ENCODE measurements at places on chromosomes 1 and 21.

- DNase-seq = no peak
Measured at GRCh38 chr1:200542162-200542561, 78.4 kb downstream of the KIF14 start.

DNA sequence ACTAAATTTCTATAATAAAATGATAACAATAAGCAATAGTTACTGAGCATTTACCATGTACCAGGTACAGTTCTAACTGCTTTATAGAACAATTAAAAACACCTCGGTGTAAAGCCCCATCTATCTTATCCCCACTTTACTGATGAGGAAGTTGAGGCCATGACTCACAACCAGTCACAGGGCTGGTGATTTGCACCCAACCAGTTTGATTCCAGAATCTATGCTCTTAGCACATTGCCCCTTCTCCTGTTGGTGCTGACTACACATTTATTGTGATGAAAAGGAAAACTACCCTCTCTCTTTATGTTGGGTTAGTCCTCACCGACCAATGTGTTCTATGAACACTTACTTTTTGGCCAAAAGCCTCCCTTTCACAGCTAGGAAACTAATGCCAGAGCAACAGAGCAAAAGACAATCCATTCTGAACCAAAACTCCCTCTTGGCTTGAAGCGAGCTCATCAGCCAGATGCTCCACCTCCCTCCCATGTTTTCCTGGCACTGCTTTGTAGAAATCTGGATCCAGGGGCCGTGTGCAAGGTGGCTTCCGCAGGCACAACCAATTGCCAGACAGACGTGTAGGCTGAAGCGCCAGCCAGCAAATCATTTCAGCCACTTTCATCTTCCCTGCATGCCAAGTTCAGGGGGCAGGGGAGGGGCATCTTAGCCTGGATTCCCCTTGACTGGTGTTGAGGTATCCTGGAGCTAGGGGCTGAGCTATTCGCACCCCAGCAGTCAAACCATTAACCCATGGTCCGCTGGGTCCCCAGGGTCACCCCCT lies 32.0 kb upstream of the SLC30A1 start:
- no peak for DNase-seq

GRCh38 chr1:240876071-240876470 lies 264.1 kb upstream of the GREM2 start:
- no peak for DNase-seq

- no peak for DNase-seq
Measured at GRCh38 chr1:74637296-74637695, 36.3 kb downstream of the ERICH3 start.

- no peak for DNase-seq
Measured at GRCh38 chr1:201080135-201080534, 32.1 kb downstream of the CACNA1S start.

DNA sequence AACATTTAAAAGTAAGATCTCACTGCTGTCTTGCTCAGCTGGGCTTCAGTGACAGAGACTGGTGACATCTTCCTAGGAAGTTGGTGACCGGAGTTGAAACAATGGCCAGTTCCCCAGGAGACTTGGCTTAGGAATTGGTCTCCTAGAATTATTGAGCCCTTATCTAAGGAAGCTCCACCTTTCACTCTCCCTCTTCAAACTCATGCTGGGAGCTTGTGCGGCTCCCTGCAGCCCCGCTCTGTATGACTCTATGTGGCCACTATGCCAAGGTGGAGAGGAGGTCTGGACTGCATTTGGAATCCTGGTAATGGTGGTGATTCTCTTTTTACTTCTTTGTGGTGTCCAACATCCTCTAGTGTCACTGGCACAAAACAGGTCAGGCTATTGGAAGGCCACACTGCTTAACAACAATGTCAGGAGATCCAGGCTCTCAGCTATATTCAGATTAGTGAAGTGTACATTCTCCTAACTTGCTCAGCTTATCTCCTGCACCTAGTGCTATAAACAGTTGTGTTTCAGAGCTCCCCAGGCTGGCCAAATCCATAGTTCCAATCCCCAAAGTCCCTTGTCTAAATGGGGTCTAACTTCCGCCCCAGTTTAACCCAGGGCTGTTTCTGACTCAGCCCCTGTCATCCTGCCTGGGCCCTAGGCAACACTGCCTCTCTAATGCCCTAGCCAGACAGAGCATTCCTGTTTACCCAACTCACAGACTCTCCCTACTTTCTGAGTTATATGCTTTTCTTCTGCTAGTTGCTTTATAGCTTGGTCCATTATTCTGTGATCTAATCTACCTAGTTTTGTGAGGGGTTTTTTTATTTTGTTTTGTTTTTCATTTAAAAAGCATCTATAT lies 18.3 kb downstream of the ATP2B4 start:
- no peak for DNase-seq

- peak; percentile 38 for DNase-seq
Measured at GRCh38 chr1:94045465-94046056, 75.4 kb downstream of the ABCA4 start.

- no peak for DNase-seq
Measured at GRCh38 chr1:77039111-77039510, 171.8 kb downstream of the ST6GALNAC5 start.

- DNase-seq = no peak
Measured at GRCh38 chr1:212477680-212478466, 45.2 kb downstream of the NENF start.

DNA sequence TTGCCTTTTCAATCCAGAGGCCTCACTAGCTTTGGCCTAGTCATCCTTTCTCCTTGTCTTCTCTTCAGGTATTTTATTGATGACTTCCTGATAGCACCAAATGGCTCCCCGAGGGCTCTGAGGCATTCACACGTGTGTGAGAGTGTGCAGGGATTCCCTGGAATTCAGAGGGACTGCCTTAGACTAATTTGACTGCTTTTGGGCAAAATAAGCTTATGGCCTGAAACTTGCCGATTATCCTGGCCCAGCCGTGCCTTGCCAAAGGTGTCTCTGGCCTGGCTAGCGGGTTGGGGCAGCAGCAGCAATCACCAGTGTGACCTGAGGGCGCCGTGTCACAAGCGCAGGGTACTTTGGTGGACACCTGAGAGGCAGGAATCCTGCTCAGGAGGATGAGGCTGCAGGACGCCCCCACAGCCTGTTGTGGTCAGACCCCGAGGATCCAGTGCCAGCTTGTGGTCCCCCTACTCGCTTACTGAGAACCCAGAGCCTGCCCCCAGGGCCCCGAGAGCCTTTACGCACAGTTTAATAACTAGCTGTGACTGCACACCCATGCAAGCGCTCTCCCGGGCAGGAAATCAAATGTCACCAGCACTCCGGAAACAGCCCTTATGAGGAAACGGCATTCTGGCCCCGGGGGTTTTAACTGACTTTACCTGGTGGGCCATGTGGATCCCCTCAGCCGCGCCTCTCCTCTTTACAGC lies 62.8 kb upstream of the PDE9A start:
- peak; percentile 36 for DNase-seq

- DNase-seq = no peak
Measured at GRCh38 chr21:34988625-34989024, 60.5 kb downstream of the RUNX1 start.

DNA sequence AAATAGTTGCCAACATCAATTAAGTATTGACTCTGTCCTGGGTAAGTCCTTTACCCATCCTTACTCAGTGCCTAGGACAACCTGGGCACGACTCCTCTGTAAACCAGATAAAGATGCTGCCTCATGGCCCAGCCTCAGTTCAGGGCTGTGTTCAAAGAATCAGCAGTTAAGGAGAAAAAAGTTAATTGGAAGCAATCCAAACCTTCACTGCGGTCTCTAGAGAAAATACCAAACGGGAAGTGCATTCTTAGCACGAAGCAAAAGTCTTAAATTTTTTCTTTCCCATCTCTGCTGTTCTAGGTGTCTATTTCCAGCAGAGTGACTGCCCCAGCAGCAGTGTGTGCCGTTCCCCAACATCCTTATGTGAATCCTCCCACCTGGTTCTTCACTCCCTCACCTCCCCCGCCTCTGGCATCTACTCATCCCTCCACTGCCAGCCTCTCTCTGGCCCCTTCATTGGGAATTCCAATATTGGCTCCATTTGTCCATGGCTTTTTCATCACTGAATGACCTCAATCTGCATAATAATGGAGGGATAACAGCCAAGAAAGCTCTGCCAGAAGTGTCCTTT lies 23.2 kb downstream of the KANK4 start:
- DNase-seq = no peak

GRCh38 chr21:38859852-38860251 lies 54.1 kb downstream of the ETS2 start:
- no peak for DNase-seq

DNA sequence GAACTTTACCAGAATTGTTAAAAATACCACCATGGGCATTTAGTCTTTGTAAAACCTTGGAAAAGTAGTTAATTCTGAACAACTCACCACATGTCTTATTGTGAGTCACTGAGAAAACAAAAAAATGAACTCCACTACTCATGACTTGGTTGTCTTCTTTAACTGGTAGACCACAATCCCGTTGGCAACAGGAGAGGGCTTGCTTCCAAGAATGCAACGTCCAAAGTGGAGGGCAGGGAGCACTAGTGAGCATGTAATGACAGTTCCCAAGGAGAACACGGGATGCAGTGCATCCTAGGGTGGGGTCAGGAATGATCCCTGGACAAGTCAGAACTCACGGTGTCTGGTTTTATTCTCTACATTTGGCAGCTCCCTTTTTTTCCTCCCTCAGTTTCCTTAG lies 15.2 kb upstream of the HMCN1 start:
- DNase-seq = no peak

DNA sequence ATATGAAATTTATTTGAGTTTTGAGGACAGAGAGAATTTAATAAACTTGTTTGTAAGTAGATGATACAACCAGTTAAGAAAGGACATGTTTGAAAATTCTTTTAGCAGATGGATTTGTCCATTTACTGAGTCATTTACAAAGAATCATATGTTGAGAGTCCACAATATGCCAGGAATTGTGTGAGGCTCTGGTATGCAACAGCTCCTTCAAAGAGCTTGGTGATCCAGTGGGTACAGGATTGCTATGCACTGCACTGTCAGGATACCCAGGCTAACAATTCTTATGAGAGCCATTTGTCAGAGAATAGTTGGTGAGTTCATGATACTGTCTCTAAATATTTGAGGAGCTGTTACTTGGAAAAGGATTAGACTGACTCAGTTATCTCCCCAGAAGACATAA lies 11.0 kb downstream of the DNM3 start:
- no peak for DNase-seq

DNA sequence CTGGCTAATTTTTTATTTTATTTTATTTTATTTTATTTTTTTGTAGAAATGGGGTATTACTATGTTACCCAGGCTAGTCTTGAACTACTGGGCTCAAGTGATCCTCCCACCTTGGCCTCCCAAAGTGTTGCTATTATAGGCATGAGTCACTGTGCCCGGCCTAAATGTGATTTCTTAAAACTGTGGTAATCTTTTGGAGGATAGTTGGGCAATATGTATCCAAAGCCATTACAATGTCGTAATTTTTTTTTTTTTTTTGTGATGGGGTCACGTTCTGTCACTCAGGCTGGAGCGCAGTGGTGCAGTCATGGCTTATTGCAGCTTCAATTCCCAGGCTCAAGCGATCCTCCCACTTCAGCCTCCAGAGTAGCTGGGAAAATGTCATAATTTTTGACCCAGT lies 14.2 kb downstream of the ETV3L start:
- DNase-seq = no peak

DNA sequence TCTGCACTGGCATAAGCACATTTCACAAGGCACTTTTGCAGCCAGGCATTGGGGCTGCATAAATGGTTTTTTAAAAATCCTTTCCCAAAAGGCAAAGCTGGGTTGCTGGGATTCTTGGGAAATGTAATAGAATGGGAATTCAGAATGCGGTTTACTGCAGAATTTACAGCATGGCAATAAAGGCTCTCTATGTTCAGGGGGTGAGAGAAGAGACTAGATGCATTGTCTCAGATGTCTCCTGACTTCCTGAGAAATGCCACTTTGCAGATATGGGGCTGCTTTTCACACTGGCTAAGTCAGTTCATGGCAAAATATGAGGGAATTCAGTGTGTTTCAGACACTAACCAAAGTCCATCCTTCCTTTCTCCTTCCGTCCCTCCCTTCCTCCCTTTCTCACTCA lies 13.5 kb downstream of the FCGR2B start:
- no peak for DNase-seq

- no peak for DNase-seq
Measured at GRCh38 chr1:94599095-94599813, 57.7 kb upstream of the F3 start.

DNA sequence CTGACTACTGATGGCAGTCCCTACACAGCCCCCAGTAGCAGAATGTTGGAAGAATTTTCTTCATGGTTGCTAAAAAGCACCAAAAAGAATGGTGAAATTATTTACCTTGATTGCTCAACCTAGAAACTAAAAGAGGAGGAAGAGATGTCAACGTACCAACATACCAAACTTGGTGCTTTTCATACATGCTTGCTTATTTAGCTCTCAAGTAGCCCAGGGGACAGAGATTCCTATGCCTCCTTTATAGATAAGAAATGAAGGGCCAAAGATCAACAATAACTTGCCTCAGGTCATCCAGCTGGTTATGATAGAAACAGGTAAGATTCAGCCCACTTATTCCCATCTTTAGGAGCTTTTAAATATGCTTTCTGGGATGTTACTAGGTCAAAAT lies 170.6 kb downstream of the PIGK start:
- no peak for DNase-seq

DNA sequence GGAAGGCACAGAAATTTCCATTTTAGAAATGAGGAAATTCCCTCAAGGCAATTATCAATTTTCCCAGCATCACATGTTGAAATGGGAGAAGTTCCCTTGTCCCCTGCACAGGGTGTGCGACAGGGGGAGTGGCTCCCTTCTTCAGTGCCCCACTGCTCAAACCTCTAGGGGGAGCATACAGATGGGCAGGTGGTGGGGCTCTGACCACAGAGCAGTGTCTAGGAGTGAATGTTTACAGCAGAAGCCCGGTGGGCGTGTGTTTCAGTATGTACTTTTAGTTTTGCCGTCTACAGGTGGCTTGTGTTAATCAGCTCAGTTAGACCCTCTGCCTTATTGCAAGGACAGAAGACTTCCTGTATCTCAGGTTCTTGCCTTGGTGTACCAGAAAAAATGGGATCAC lies 493.7 kb upstream of the PLXNA2 start:
- DNase-seq = no peak

DNA sequence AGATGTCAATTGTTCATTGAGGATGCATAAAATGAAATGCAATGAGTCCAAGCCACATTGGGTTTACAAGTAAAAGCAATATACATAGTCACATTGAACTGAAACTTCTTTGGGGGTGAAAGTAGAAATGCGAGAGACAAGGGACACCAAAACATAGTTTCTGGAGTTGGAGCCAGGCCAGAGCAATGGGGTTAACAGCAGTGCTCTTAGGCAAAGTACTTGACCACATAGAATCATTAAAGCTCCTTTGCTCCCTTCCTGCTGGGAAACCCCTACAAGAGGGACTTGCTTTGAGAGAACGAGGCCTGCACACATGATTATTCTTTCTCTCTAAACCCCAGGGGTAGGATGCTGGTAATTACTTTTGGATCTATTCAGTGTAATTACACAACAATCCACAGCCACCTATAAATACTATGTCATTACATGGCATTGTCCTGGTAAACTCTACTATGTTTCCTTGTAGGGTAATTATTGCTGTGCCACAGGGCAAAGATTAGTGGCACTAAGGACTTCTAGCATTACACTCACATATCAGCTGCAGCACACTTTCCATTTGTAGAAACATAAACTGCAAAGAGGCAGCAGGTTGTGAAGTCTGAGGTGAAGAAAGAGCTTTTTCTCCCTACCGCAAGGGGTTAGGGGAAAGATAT lies 421.6 kb upstream of the PBX1 start:
- DNase-seq = no peak
